ENCODE measurements at places on chromosomes 5 and 9.

DNA sequence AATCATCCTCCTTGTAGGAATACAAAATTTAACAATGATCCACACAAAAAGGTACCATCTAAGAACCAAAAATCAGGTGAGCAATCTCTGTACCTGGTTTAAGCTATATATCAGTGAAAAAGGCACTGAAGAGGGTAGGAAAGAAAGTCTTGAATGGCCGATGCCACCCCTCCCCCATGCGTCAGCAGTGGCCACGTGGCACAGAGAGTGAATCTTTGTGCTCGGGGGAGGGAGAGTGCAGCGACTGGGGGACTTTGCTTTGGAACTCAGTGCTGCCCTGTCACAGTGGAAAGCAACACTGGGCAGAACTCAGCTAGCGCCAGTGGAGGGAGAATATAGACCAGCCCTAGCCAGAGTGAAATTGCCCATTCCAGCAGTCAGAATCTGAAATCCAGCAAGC, 28.3 kb upstream of the PDE4D start:
- DNase-seq: no peak

DNA sequence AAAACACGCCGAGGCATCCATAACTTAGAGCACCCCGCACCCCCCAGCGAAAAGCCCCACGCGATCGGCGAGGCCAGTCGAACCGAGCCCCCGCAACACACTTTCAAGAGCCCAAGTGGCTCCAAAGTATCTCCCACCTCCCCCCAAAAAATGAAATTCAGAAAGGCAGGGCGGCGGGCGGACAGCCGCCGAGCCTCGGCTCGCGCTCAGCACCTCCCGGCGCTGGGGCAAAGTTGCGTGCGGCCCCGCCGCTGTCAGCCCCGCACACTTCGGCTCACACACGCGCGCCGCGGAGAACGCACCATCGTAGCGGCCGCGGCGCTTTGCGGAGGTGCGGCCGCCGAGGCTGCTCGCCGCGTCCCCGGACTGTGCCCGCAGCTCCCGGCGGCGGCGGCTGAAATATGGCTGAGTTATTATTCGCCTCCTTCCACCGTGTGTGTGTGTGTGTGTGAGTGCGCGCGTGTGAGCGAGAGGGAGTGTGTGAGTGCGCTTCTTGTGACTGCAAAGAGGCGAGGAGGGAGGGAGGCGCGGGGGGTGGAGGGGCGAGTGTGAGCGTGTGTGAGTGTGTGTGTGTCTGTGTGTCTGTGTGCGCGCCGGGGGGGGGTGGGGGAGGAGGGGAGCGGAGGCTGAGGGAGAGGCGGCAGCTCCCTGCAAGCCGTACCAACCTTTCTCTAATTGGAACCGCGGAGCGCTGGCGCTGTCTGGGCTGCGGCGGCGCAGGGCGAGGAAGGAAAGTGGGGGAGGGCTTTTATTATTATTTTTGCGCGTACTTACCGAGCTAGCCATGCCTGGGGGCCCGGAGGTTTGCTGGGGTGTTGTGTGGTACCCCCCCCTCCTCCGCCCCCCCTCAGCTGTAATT, 599 bp downstream of the MLLT3 start:
- peak; percentile 53 for DNase-seq

DNA sequence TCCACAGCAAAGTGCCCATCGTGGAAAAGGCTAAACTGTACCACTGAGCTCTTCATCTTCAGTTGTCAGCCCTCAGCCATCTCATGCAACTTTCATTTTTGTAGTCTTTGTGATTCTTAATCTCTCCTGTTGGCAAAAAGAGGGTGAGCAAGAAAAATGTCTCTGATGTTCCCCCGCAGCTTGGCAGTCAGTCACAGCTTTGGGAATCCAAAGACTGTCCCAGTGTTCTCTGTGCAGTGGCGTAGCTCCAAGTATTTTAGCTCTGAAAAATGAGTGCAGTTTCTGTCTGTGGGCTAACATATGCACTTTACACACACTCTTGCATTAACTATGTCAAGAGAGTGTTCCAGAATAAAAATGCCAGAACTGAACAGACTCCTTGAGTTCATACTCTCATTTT, 372.2 kb downstream of the TMEM232 start:
- DNase-seq: no peak

GRCh38 chr9:36551910-36552309, 20.8 kb upstream of the MELK start:
- DNase-seq: no peak

- DNase-seq: peak; percentile 2
These were observed 12.9 kb upstream of the ACTBL2 start for GRCh38 chr5:57495285-57496086.

GRCh38 chr5:111553868-111554267, 41.5 kb upstream of the STARD4 start:
- no peak for DNase-seq

DNA sequence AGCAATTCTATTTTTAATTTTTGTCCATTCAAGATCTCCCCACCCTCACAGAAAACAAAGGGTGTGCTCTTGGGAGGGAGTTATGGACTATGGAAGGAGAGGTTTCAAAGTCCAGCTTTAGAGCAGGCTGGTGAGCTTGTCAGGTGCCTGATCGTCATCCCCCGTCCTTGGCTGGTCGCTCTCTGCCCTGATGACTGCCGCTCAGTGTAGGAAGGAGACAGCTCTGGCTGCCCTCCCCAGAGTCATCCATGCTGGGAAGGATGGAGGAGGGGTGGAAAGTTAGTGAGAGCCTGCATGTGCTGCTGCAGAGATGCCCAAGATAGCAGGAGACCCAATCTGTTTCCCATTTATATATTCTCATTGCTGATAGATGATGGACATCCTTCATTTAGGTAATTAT, 96.6 kb downstream of the NLN start:
- DNase-seq: no peak

DNA sequence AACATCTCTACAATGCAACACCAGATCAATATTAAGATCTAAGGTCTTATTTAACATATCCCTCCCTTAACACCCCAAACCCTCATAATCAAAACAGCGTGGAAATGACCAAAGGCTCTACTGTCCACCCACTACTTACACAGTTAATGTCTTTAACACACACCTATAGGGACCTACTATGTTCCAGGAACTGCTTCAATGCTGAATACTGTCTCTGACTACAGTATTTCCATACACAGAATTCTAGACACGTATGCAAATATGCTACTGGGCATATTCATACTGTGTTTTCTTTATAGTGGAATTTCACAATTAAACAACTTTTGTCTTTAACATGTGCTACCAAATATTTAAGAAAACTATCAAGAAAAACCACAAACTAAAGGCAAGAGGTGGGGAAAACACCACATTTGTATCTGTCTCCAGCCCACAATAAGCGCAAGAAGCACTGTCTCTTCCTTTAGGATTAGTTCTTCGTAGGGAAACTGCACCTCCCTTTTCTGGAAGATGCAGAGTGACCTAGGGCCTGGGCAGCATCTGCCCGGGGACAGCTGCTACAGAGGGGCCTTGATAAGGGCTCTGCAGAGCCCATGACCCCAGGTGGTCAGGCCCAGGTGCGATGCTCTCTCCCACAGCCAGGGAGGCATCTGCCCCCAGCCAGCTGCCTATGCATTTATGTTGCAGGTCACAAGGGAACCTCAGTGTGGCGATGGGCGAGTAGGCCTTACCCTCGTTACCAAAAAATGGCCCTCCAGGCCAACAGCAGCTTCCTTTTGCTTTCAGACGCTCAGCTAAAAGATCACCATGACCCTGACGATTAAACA, 55.2 kb downstream of the PSMB7 start:
- peak; percentile 3 for DNase-seq

GRCh38 chr5:97600486-97600885, 417.4 kb upstream of the RIOK2 start:
- DNase-seq: no peak

GRCh38 chr9:79292731-79293280, 279.0 kb upstream of the TLE4 start:
- DNase-seq: no peak

GRCh38 chr5:178612299-178612698, 14.6 kb downstream of the CLK4 start:
- no peak for DNase-seq

- DNase-seq: no peak
These were observed 51.4 kb downstream of the ATP10B start for GRCh38 chr5:160800375-160801275.

DNA sequence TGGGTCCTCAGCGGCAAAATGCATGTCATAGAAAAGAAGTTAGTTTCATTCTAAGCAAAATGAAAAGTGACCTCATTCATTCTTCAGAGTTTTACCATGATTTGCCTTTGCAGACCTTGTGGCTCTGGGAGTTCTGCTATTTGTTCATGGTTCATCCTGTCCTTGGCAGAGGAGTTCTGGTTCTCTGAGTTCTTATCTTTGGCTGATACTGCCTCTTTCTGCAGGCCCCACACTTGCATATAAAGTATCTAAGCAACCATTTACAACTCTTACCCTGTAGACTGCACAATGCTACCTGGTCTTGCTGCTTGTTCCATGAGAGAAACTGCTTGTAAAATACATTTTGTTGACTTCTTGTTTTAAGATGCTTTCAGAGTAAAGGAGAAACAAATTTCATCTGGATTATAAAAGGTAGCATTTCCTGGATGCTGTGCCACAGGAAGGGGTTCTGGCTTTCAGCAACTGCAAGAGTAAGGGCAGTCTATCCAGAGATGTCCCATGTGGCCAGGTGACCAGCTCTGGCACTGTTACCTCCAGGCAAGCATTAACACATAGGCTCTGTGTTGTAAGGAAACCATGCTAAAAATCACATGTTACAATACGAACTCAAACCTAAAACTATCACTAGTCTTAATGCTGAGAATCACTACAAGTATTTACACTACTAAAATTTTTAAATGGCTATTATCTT, 513.2 kb downstream of the SPOCK1 start:
- no peak for DNase-seq

GRCh38 chr9:84293001-84293798, 47.4 kb downstream of the SLC28A3 start:
- DNase-seq: no peak

GRCh38 chr5:173789031-173789920, 98.9 kb upstream of the CPEB4 start:
- no peak for DNase-seq

- DNase-seq: no peak
These were observed 45.3 kb upstream of the PPP3R2 start for GRCh38 chr9:101639785-101640665.

- DNase-seq: no peak
These were observed 1.3 kb downstream of the SHC3 start for GRCh38 chr9:89177012-89177943.

DNA sequence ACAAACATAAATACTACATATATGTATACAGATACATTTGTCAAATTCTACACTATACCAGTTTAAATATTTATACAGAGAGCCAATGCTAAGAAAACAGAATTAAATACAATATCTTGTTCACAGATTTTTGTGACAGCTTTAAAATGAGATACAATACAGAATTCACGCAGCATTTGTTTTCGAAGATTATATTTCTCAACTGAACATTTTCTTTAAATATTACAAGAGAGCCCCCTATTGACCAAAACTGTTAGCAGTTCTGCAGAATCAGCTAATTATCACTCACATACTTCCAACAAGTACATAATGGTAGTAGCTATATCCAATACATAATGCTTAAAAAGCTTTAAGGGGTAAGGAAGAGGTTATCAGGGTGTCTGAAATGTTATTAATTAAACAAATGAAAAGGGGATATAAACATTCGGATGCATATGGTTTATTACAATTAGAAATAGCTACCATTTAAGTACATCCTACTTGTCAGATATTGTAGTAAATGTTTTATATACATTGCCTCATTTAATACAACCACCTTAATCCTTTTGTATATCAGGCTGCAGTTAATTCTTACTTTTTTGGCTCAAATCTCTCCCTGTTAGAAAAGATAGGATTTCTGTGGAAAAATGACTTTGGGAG, 31.7 kb downstream of the ZDHHC21 start:
- peak; percentile 17 for DNase-seq

DNA sequence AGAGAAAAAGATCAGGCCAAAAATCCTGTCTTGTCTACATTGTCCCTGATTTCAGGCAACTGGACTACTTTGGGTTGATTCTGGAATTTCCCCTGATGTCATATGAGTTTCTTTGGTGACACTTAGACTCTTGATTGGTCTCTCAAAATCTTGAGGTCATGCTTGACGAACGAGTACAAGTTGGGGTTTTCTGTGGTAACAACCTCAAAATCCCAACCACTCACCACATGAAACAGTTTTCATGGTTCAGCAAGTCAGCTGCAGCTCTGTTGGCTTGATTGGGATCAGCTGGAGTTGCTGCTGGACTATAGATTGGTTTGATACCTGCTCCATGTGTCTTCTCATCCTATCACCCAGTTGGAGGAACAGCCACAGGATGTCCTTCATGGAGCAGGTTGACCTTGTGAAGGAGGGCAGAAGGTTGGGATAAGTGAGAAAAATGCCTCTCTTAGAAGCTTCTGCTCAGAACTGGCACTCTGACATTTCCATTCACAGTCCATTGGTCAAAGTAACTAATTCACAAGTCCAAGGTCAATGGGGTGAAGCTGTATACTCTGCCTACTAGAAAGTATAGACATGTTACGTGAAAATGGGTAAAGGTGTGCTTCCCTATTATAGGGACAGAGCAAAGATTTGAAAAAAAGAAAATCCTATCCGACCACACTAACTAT, 284.5 kb downstream of the SH3GL2 start:
- DNase-seq: no peak

DNA sequence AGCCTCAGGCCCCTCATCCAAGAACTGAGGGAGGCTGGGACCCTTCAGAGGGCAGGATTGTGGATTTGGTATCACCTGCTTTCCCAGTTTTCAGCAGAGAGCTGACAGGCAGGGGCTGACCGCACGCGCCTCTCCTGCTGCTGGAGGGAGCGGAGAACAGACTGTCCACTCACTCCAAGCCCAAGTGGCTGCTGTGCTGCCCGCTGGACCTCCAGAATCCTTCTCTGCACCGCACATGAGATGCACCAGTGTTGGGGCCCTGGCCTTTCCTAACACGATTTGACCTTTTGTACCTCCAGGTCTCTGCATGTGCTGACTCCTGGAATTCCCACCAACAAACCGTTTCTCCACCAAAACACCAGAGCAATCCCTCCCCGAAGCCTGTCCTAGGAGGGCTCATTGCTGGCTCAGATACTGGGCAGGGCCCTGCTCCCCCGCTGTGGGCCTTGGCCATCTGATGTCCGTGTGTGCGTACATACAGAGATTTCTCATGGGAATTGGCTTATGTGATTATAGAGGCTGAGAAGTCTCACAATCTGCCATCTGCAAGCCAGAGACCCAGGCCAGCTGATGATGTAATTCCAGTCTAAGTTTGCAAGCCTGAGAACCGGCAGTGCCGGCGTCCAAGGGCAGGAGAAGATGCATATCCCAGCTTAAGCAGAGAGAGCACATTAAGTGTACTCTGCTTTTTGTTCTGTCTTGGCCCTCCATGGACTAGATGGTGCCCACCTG, 141.7 kb downstream of the GADD45G start:
- peak; percentile 42 for DNase-seq
